Nasal cavity respiratory epithelium epithelial cell of viscerocranial mucosa (primary cell): ENCODE measurements at places on chromosomes 7 and 10. TPM values are rescaled to one million over a fixed set of nuclear protein-coding genes. Genes with fewer than 3 reads are reported as not detected.

The PDE6C gene
- total RNA-seq, result not detected in 2 replicates

The DLX6 gene
- 0.34 and 0.36 TPM in 2 replicates for total RNA-seq

The ZNF117 gene
- total RNA-seq, result 2.4 and 31.0 TPM in 2 replicates

The PLPP4 gene
- total RNA-seq, result 0.34 and 0.93 TPM in 2 replicates
